ENCODE measurements at places on chromosomes 6 and 20.

DNA sequence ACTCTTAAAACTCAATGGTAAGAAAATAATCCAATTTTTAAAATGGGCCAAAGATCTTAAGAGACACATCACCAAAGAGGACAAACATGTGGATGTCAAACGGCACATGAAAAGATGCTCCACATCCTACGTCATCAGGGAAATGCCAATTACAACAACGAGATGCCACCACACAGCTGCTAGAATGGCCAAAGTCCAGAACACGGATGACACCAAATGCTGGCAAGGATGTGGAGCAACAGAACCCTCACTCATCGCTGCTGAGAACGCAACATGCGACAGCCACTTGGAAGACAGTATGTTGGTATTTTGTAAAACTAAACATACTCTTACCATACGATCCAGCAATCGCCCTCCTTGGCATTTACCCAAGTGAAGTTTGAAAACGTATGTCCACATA lies 132.8 kb upstream of the CDH4 start:
- no peak for DNase-seq

GRCh38 chr6:100099189-100100074 lies 105.4 kb upstream of the MCHR2 start:
- DNase-seq = no peak

DNA sequence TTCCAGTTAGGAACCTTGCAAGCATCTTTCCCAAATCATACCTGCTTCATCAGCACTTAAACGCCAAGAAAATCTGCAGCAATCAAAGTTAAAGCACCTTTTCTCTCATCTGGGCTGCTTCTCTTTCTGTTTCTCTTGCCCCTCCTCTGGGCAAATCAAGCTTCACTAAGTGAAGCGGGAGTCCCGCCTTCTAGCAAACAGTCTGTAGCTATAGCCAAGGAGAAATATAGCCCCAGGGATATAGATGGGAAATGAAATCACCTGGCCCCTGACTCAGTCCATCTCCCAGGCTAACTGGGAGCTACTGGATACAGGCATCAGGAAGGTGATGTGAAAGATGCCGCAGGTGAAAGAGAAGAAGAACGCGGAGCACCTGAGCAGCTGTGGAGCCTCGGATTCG lies 481.9 kb downstream of the C6orf118 start:
- no peak for DNase-seq

DNA sequence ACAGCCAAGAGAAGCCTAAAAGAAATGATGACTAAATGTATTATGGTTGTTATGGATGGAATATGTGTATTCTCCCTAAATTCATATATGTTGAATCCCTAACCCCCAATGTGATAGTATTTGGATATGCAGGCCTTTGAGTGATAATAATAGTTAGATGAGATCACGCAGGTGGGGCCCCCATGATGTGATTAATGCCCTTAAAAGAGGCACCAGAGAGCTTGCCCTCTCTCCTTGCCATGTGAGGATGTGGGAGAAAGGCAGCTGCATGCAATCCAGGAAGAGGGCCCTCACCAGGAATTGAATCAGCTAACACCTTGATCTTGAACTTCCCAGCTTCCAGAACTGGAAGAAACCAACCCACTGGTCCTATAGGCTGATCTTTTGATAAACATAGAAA lies 190.6 kb upstream of the TCF21 start:
- no peak for DNase-seq

DNA sequence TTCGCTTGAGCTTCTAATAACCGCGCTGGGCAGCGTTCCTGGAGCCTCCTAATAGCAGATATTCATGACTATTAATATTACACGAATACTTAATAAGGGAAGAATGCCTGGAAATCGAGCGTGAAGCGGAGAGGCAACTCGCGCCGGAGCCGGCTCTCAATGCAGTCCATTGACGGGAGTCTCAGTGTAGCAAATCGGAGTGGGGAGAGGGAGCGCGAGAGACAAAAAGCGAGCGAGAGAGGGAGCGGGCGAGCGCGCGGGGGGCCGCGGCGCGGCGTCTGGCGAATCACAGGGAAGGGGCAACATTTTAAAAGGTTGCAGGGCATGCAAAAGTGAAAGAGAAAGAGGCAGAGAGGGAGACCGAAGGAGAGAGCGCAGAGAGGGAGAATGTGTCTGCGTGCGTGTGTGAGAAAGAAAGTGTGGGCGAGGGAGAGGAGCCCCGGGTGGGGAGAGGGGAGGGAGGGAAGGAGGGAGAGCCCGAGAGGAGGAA lies 2.9 kb downstream of the TFAP2A start:
- no peak for DNase-seq

DNA sequence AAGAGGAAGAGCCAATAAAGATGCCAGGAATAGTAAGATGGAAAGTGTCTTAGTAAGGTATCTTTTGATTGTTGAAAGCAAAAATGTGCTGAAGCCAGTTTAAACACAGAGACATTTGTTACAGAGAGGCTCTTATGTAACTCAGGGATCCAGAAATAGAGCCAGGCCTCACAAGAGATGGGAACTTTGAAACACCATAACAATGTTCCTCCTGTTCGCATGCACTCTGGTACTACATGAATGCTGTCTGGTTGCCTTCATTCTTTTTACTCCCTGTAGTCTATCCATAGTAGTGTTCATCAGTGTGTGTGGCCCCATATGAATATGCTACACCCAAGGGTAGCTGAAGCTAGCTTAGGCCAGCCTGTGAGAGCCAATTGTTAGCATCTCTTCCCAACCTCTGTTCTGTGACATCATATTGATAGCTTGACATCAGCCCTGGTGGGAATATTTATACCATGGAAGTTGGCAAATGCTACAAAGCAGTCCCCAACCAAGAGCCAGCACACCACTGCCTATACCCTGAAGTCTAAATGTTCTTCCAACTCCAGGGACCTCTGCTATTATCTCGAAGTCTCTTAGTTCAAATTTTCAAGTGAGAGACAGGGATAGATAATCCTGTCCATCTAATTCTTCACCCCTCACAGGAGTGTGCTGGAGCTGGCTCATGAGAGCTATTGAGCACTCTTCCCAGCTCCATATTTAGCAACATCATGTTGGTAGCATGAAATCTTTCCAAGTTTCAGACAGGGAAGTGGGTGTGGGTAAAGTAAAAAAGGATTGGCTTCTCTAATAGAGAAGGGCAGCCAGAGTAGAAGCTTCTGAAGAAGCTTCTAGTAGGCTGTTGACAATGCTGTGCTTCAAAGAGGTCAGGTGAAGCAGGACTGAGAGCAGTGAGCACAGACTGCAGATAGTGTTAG lies 7.0 kb downstream of the NDUFAF5 start:
- no peak for DNase-seq

- no peak for DNase-seq
These were observed 236.0 kb upstream of the ECI2 start for GRCh38 chr6:4371207-4371921.

DNA sequence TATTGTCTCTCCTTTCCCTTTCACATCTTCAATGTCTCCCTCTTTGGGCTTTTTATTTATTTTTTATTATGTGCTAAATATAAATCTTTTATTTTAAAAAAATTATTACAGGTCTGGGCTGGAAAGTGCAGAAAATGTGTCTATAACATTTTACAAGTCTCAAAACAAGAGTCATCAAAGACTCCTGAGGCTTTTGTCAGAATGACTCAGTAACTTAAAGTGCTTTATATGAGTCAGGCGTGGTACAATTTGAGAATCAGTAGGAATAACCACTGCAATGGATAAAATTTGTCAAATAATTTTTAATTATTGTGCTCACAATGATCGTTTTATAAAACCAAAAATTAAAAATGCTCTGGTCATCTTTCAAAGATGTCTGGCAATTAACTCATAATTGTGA lies 193.9 kb downstream of the MMUT start:
- DNase-seq = no peak

GRCh38 chr20:38445381-38445796 lies 10.3 kb upstream of the SNHG17 start:
- no peak for DNase-seq

DNA sequence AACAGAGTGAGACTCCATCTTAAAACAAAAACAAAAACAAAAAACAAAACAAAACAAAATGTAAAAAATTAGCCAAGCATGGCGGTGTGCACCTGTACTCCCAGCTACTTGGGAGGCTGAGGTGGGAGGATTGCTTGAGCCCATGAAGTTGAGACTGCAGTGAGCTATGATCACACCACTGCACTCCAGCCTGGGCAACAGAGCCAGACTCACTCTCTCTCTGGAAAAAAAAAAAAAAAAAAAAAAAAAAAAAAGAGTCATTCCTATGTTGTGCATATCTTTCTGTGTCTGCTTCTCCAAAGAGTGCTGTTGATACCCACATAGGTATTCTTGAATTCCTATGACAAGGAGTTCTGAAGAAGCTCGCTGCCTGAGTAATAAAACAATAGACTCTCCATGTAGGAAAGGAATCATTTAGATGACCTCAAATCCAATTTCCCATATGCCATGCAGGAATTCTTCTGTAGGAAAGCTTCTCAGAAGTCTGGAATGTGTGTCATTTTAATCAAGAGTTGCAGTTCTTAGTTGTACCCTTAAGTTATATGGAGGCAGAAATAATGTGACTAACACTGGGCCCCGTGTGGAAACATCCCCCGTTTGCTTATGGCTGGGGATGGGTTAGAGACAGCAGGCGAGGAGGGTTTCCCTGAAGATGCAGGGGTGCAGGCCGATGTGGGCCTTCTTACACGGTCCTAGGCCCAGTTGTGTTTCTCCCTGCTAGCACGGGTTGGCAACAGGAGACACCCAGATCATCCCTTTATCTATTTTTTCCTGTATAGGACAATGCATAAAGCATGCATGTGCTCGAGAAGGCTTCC lies 79.4 kb downstream of the ZDHHC14 start:
- no peak for DNase-seq

DNA sequence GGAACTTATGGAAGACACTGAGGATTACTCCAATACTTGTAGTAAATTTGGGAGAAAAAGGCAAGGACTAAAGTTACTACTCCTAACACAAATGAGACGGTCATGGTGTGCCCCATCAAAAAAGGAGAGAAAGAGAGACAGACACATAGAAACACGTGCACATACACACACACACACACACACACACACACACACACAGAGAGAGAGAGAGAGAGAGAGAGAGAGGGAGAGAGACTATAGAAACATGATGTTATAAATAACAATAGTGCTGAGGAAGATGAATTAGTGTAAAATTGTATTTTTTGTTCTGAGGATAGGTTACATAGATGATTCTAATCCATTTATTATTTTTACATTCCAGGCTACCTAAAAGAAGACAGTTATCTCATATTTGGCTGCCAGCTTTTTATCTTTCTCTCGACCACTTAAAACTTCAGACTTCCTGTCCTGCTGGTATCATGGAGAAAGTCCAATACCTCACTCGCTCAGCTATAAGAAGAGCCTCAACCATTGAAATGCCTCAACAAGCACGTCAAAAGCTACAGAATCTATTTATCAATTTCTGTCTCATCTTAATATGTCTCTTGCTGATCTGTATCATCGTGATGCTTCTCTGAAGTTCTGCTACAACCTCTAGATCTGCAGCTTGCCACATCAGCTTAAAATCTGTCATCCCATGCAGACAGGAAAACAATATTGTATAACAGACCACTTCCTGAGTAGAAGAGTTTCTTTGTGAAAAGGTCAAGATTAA lies 10.5 kb downstream of the PLN start:
- DNase-seq = no peak

- no peak for DNase-seq
These were observed 45.4 kb downstream of the RARS2 start for GRCh38 chr6:87544474-87544735.

- DNase-seq = no peak
These were observed 19.2 kb downstream of the BACH2 start for GRCh38 chr6:90277302-90278011.

DNA sequence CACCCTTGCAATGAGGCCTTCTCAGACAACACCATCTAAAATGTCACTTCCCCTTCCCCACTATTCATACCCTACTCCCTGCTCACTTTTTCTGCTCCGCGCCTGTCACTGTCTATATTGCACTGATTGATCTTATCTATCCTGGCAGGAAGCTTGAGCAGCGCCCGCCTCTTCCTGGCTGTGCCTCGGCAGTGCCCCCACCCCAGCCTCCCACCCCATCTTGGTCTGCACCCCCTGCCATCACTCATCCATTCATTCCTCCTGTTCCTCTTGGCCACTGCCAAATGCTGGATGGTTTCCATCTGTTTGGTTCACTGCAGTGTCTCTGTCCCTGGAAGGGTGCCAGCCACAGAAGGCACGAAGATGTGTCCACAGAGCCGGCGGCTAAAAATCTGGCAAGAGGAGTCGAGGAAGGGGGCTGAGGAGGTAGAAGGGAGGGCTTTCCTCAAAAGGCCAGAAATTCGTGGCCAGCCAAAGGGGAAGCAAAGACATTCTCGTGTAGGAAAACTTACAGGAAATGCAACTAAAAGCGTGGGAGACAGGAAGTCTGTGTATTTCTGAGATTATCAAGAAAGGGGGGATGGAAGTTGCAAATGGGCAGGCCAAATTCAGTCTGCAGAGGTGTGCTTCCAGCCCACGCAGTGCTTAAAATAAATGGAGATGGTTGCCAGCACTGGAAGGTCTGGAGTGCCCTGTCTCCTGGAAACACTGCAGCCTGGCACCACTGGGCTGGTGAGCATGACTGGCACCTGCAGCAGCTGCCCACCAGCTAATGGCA lies 27.6 kb downstream of the SYNJ2 start:
- DNase-seq = no peak

DNA sequence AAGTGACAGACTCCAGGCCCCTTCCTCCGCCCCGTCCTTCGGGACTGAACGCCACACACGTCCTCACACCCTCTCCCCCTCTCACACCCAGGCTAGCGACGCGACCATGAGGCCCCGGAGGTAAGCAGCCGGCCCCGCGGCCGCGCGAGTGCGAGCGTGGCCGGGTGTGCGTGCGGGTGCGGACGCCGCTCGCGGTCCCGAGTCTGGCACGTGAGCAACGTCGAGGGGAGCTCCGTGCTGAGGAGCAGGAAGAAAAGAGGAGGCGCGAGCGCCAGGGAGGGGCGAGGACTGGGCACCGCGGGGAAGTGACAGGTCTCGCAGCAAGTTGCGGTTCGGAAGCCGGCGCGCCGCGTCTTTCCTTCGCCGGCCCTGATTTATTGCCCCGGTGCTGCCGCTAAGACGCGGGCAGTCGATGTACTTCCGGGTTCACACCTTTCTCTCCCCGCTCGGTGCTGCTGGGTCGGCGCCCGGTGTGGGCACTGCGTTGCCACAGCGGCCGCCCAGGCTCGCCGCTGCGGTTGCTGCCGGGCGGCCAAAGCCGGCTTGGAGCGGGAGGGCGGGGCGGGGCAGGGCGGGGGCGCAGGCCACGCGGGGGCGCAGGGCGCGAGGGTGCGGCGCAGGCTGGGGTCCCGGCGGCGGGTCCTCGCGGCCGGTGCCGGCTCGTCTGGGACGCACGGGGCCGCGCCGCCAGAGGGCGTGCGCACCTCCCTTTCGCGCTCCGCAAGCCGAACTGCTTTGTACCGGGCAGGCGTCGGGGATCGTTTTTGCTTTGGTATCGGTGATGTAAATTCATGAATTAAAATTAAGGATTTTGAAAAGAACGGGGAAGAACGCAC lies 15.8 kb upstream of the LIN28B start:
- no peak for DNase-seq

DNA sequence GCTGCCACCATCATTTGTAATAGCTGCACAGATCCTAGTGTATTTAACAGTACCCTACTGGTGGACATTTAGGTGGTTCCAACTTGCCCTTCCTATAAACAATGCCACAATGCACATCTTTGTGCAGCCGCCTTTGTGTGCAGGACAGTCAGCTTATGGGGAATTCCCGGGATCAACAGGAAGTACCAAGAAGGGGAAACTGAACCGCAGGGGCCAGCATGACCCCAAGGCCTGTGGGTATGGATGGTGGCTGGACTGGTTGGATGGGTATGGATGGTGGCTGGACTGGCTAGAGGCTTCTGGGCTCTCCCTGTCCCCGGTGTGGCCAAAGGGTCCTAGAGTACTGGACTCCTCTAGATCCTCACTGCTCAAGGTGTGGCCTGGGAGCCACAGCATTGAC lies 46.7 kb downstream of the CEBPB start:
- no peak for DNase-seq

GRCh38 chr6:40484066-40484465 lies 103.1 kb downstream of the LRFN2 start:
- no peak for DNase-seq
